GM20000 (cell line): ENCODE measurements at places on chromosomes 5 and 9.

GRCh38 chr9:76342858-76343257 is 51.4 kb downstream of the RFK start:
- DNase-seq: no peak

DNA sequence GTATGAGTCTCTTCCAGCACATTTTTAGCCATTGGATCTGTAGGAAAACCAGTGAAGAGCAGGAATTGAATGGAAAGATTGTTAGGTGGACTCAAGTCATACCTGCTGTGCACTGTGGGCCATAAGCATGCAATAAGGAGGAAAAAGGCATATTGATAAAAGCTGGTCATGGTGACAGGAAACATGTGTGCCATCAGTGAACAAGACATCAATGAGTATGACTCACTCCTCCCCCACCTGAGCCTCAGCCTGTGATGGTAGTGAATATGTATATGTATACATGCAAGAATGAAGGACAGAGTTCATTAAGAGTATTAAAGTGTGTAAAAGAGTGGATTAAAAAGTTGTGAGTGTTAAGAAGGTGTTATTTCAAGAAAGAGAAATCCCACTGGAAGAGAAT is 164.5 kb downstream of the TMEM38B start:
- no peak for DNase-seq

DNA sequence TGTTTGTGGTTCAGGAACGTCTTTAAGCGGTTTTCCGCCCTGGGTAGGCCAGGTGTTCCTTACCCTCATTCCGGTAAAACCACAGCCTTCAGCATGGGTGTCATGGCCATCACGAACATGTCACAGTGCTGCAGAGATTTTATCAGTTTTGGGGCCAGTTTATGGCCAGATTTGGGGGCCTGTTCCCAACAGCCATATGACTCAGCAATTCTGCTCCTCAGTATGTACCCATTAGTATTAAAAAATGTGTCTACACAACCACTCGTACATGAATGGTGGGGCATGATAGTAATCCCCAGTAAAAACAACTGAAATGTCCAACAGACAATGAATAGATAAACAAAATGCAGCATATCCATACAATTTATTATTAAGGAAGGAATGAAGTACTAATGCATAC is 51.9 kb upstream of the TTC23L start:
- no peak for DNase-seq

DNA sequence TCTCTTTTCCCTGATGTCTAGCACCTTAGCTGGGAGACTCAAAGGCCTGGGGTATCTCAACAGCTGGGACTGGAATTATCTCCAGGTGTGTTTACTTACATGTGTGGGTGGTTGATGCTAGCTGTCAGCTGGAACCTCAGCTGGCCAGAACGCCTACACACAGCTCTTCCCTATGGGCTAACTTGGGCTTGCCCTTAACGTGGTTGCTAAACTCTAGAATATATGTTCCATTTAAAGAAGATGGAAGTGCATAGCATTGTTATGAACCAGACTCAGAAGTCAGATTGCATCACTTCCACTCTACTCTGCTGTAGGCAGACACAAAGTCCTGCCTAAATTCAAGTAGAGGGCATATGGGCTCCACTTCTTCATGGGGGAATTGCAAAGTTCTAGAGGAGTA is 29.3 kb downstream of the SGCD start:
- no peak for DNase-seq

GRCh38 chr9:38125889-38126288 is 56.9 kb upstream of the SHB start:
- no peak for DNase-seq

DNA sequence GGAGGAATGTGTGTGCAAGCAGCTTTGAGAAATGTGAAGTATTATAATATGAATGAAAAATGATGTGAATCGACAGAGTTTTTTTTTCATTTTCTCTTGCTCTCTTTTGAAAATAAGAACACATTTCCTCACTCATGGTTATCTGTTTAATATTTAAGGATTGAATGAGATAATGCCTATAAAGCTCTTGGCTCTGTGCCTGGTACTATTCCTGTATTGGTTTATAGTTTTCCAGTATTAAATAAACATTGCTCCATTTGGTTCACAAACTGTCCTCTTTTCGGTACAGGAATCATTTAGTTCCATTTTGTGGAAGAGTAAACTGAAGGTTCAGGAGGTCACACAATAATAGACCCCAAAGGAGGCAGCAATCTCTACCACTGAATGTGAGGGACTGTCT is 1185.5 kb upstream of the WWC1 start:
- DNase-seq: no peak

DNA sequence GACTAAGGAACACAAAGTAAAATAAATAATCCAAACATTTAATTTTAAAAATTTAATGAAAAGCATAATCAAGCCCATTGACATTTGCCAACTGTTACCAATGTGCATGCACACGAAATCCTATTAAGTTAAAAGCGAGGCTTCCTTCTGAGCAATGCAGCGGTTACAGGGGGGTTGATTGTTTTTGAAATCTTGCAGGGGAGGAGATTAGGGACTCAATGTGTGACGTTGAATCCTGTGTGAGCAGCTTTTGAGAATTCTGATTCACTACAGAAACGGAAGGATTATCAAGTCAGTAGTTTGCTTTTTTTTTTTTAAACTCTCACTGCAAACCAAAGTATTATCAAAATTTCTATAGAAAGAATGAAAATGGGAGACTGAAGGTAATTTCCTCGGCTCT is 109.5 kb downstream of the PRKACG start:
- no peak for DNase-seq

DNA sequence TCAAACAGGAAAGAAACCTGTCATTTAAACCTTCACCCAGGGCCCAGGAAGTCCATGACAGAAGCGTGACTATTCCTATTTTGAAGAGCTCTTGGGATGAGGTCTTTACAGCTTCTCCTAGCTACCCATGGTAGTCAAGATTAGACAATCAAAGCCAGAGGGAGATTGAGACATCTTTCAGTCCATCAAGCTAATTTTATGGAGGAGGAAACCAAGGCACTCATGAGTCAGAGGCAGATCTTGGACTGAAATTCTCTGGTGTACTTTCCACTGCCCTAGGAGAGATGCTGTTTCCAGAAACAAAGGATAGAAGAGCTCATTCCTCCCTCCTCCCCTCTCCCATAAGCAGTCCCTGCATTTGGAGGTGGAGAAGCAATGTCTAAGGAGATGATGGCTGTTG is 9.2 kb downstream of the TNFSF8 start:
- no peak for DNase-seq

- no peak for DNase-seq
Measured at GRCh38 chr5:177967221-177967887, 28.7 kb downstream of the PROP1 start.

DNA sequence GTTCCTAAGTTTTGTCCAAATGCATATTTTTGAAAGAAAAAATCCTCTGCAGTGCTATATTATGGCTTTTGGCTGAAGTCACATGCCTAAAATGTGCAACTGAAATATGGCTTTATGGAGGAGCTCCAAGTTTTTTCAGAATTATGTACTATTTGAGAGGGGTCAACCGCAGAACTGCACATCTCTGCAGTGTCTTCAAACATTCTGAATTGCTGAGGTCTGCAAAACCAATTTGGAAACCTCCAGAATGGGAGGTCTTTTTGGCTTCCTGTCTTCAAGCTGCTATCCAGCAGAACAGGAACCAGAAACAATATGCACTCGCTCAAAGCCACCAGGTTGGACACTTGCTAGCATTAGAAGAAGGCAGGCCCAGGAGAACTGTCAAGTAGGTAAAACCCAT is 376.0 kb upstream of the PAPPA start:
- no peak for DNase-seq

DNA sequence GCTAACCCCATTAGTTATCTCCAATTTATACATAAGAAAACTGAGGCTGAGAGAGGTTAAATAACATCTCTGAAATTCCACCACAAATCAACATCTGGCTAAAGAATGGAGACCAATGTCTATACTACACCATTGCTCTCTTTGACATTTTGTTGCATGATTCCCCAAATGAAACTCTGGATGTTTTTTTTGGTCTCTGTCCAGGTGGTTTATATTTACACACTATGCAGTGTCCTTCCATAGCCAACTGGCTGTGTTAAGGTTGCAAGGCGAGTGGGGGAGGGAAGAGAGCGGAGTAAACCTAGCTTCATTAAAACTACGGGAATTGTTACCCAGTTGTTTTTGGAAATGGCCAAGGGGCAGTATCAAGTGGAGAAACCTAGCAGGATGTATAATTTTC is 67.2 kb downstream of the KIF4B start:
- no peak for DNase-seq

GRCh38 chr9:17764306-17764705 is 185.4 kb downstream of the SH3GL2 start:
- no peak for DNase-seq

DNA sequence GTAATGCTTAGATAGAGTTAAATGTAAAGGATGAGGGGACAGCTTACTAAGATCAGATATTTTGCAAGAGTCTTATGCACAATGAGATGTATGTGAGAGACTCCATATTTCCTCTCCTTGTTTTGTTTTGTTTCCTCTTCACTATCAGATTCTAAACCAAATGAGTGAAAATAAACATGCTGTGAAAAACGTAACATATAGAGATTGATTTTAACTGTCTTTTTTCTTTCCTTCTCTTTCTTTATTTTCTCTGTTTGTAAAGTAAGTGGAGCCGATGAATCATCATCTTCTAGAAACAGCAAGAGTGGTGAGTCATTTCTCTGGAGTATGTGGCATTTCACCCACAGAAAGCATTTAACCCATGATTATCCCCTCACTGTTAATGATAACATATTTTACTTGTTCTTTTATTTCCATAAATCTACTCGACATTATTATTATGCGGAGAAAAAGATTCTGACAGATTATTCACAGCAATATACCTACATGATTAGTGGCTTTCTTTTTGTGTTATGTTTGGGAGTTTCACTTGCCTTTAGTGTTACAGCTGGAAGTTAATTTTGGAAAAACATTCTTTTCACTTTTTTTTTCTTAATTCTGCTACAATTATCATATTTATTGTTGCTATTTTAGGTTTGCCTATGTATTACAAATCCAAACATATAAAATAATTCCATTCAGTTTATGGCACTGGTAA is 2.1 kb upstream of the ANXA1 start:
- DNase-seq: peak; percentile 27

- DNase-seq: no peak
Measured at GRCh38 chr5:164680216-164680615, 1174.8 kb downstream of the MAT2B start.

GRCh38 chr9:100084128-100084453 is 14.7 kb downstream of the ERP44 start:
- DNase-seq: no peak

GRCh38 chr5:131672776-131673175 is 37.7 kb upstream of the RAPGEF6 start:
- peak; percentile 7 for DNase-seq

DNA sequence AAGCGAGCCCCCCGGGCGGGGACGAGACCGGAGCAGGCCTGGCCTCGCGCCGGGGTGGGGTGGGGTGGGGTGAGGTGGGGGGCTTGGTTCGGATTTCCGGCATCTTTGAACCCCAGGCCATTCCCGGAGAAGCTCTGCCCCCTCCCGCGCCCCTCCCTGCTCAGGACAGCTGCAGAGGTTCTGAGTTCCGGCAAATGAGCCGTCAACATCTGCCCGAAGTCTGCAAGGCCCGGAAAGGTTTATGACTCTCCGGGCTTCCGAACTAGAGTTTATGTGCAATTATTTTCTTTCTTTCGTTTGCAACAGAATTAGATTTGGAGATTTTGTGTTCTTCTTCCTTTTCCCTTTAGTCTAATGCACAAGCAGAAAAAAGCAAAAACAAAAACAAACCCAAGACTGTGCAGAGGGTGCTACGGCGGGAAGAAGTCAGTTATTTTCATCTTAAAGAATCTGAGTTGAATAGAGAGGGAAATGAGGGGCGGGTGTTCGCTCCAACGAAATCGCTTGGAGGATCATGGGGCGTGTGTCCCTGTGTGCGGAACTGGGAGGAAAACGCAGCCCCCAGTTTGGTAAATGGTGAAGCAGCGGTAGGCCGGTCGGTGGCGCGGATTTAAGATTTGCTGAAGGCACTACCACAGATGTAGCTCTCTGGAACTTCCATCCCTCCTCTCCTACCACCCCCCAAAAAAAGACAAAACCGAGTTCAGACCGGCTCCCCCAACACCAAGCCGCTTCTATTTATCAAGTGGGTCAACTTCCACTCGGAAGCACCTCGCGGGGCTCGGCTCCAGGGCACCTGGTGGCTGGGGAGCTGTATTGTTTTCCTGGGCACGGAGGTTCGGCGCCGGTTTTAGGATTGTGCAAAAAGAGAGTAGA is 4.8 kb downstream of the LHX2 start:
- peak; percentile 59 for DNase-seq

GRCh38 chr9:113570106-113570505 is 106.6 kb downstream of the RGS3 start:
- DNase-seq: no peak

DNA sequence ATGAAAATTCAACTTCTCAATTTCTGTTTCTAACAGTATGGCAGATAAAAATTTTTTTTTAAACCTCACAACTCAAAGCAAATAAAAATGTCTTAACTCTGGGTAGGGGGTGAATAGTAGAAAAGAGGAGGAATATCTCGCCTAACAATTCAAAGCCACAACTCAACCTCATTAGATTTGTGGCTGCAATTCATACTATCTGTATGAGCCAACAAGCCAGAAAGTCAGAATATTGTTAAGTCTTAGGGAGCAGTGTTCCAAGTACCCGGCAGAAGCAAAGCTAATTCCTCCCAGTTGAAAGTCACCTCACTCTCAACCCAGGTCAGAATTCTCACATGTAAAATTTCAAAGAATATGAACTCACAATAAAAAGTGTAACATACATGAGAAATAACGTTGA is 15.0 kb downstream of the PJA2 start:
- no peak for DNase-seq

- DNase-seq: no peak
Measured at GRCh38 chr9:93187047-93187446, 3.1 kb downstream of the WNK2 start.

GRCh38 chr9:98838868-98839565 is 31.5 kb downstream of the GALNT12 start:
- DNase-seq: no peak

GRCh38 chr5:57761513-57761912 is 278.9 kb upstream of the ACTBL2 start:
- DNase-seq: no peak

DNA sequence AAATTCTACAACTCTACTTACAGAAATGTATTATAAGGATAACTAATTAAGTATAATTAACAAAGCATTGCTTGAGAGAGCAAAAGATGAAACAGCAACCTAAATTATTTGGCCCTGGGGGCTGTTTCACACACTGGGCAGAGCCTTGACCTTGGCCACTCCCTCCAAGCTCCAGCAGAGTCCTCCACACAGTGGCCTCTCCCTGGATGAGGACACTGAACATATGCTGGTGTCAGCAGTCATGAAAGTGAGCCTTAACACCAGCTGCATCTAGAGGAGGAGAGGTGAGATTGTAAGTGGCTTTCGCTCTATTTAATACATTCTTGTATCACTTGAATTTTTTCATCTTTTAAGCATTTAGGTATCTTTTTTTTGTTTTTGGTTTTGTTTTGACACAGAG is 23.3 kb upstream of the ZDHHC12 start:
- no peak for DNase-seq
